ENCODE measurements at places on chromosomes 5 and 9.
A peak's percentile ranks its signal among the peaks of the same experiment; 100 is the strongest.

GRCh38 chr9:95515272-95516113 lies 1.3 kb downstream of the PTCH1 start:
- DNase-seq: peak; percentile 65

GRCh38 chr9:69579760-69580581 lies 92.2 kb downstream of the APBA1 start:
- DNase-seq: peak; percentile 54

- DNase-seq: no peak
These were observed 75.9 kb downstream of the LMNB1 start for GRCh38 chr5:126852841-126853271.

- no peak for DNase-seq
These were observed 26.3 kb downstream of the SLC44A1 start for GRCh38 chr9:105270711-105271110.

DNA sequence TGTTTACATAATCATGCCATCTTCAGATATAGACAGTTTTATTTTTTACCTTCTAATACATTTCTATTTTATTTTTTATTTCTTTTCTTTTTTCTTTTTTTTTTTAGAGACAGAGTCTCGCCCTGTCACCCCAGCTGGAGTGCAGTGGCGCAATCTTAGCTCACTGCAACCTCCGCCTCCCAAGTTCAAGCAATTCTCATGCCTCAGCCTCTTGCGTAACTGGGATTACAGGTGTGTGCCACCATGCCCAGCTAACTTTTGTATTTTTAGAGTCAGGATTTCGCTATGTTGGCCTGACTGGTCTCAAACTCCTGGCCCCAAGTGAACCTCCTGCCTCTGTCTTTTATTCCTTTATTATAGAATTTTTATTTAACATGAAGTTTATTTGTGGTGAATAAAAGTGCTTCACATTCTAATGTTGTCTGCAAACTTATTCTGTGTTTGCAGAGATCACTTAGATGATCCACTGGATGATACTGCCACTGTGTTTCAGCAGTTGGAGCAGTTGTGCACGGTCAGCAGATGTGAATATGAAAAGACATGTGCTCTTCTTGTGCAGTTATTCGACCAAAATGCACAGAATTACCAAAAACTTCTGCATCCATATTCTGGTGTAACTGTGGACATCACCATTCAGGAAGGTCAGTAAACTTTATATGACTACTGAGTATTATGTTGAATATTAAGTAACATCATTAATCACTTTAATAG lies 62.2 kb downstream of the RANBP17 start:
- no peak for DNase-seq

DNA sequence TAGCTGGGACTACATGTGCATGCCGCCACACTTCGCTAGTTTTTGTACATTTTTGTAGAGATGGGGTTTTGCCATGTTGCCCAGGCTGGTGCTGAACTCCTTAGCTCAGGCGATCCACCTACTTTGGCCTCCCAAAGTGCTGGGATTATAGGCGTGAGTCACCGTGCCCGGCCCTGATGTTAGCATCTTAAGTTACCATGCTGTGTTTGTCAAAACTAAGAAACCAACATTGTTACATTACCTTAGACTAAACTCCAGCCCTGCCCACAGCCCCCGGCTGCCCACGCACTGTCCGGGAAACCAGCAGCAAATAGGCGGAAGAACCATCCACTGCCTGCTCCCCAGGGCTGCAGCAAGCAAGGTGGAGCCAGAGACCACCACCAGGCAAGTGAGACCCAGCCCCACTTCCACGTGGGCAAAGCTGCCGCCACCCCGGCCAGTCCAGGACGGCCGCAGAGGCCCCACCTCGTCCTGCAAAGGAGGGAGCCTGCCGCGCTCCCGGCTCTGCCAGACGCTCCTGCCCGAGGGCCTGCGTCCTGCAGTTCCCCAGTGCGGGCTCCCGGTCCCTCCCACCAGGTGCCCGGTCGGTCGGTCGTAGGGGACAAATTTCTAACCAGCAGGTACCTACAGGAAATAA lies 35.7 kb upstream of the TXN start:
- DNase-seq: no peak

DNA sequence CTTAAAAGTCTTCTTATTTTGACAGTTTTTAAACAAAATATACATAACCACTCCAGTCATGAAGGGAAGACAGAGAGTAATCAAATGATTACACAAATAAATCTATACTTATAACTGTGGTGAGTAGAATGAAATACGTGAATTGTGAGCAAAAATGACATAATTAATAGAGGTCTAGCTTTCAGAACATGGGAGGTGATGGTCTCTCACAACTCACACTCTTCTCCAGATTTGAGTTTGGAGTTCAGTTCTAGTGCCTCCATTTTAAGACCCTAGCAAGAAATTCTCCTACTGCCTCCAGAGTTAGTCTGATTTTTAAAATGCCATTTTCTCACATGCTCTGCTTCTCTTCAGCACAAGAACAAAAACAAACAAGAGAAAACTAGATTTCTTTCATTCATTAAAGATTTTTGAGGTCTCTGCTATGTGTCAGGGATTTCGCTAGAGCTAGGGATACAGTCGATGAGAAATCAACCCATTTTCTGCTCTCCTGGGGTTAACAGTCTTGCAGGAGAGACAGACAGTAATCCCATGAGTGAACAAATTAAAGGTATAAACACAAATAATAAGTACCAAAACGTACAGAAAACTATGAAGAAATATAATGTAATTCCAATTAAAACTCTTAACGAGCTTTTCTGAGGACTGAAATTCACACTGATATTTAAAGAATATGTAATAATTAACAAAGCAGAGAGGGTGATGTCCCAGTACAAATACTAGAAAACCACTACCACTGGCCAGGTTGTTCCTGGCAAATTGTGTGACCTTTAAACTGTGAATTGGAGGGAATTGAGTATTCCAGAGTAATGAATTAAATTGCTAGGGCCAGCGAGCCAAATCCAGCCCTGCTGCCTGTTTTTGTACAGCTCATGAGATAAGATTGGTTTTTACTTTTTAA lies 27.1 kb upstream of the HTR4 start:
- DNase-seq: no peak

DNA sequence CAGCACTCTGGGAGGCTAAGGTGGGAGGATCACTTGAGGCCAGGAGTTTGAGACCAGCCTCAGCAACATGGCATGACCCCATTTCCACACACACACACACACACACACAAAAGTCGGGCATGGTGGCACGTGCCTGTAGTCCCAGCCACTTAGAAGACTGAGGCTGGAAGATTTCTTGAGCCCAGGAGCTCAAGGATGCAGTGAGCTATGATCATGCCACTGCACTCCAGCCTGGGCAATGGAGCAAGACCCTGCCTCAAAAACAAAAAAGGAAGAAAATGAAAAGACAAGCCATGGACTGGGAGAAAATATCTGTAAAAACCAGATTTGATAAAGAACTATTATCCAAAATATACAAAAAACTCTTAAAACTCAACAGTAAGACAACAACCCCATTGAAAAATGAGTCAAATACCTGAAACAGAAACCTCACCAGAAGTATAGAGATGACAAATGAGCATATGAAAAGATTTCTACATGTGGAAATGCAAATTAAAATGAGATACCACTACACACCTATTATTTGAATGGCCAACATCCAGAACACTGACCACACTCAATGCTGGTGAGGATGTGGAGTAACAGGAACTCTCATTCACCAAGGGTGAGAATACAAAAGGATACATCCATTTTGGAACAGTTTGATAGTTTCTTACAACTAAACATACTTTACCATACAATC lies 24.7 kb downstream of the DNAJA1 start:
- no peak for DNase-seq

GRCh38 chr5:98042961-98043360 lies 730.5 kb upstream of the RGMB start:
- no peak for DNase-seq
